ENCODE measurements at places on chromosomes 2 and 18. TPM values are rescaled to one million over a fixed set of nuclear protein-coding genes. Genes with fewer than 3 reads are reported as not detected.

The HTRA2 gene
- polyA plus RNA-seq = 19.5 TPM

The NT5DC4 gene
- not detected for polyA plus RNA-seq

The PAX3 gene
- not detected for polyA plus RNA-seq

The TRAPPC12 gene
- polyA plus RNA-seq = 48.9 TPM

The EIPR1 gene
- polyA plus RNA-seq = 17.4 TPM

The SERPINB8 gene
- 0.50 TPM for polyA plus RNA-seq

The ANAPC1 gene
- 17.8 TPM for polyA plus RNA-seq

The LIMS1 gene
- 28.6 TPM for polyA plus RNA-seq

The DRC1 gene
- not detected for polyA plus RNA-seq

The MRO gene
- polyA plus RNA-seq = 0.78 TPM

The IL1B gene
- not detected for polyA plus RNA-seq

The GEN1 gene
- 9.8 TPM for polyA plus RNA-seq

The MOGAT1 gene
- polyA plus RNA-seq = 0.63 TPM

The ANTXR1 gene
- 13.3 TPM for polyA plus RNA-seq

The CNGA3 gene
- not detected for polyA plus RNA-seq

The ROCK1 gene
- 42.8 TPM for polyA plus RNA-seq

The CNTNAP5 gene
- polyA plus RNA-seq = 0.50 TPM

The MC5R gene
- 0.21 TPM for polyA plus RNA-seq

The THSD7B gene
- polyA plus RNA-seq = 0.97 TPM

The UBR3 gene
- 12.4 TPM for polyA plus RNA-seq

The NAT8 gene
- polyA plus RNA-seq = not detected

The MTCL1 gene
- polyA plus RNA-seq = 11.3 TPM

The IL36RN gene
- not detected for polyA plus RNA-seq

The SOX11 gene
- 33.2 TPM for polyA plus RNA-seq

The CHRND gene
- polyA plus RNA-seq = not detected

The IL36G gene
- not detected for polyA plus RNA-seq

The WDR33 gene
- polyA plus RNA-seq = 37.2 TPM

The ZNF2 gene
- polyA plus RNA-seq = 1.3 TPM

The RUFY4 gene
- polyA plus RNA-seq = 0.89 TPM

The GAL3ST2 gene
- not detected for polyA plus RNA-seq

The UGT1A6 gene
- polyA plus RNA-seq = not detected

The STPG4 gene
- not detected for polyA plus RNA-seq

The EML6 gene
- 1.6 TPM for polyA plus RNA-seq

The DUSP28 gene
- polyA plus RNA-seq = 4.3 TPM

The RPL31 gene
- 3,213 TPM for polyA plus RNA-seq

The PKDCC gene
- polyA plus RNA-seq = 9.3 TPM

The OSBPL6 gene
- polyA plus RNA-seq = 6.0 TPM

The C1D gene
- 39.7 TPM for polyA plus RNA-seq

The MRPL44 gene
- 40.4 TPM for polyA plus RNA-seq

The UGT1A8 gene
- polyA plus RNA-seq = not detected

The TM4SF20 gene
- 0.12 TPM for polyA plus RNA-seq
